Stimulated activated naive CD4-positive, alpha-beta T cell (primary cell): ENCODE measurements at places on chromosomes 5 and 9.
A peak's percentile ranks its signal among the peaks of the same experiment; 100 is the strongest.

GRCh38 chr9:8329561-8330283, 530.1 kb upstream of the DMAC1 start:
- DNase-seq = no peak

GRCh38 chr5:997001-997474, 11.6 kb upstream of the NKD2 start:
- no peak for DNase-seq

DNA sequence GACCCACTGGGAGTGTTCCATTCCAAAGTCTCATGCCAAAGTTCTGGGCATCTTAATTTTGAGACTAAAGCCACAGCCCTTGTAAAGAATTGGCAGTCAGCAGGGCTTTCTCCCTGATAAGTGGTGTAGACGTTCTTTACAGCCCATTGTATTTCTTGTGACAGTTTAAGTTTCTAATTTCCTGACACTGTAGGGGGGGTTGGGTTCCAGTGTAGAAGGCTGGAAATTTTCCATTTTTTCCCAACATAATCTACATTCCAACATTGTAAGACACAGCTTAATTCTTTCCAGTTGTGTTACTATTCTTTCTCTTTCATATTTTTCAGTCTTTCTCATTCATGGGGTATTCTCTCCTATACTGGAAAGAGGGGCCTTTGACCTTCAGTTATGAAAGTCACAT, 121.1 kb downstream of the FBXL7 start:
- DNase-seq = no peak

DNA sequence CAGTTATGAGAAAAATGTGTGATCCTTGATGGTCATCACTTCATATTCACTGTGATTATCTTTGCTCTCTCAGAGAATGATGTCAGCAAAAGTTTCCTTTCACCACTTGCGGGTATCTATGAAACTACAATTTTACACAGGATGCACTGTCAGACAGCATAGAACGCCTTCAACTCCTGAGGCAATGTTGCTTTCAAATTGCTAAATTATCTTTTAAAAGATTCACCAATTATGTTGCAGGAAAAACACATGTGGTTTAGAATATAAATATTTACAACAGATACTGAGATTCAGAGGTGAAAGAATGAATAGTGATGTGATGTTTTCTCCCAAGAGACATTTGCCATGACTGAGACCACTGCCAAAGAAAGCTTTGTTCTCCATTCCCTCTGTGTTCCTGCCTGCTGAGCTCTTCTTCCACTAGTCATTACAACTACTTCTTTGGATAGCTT, 879.8 kb upstream of the DMAC1 start:
- DNase-seq = no peak

DNA sequence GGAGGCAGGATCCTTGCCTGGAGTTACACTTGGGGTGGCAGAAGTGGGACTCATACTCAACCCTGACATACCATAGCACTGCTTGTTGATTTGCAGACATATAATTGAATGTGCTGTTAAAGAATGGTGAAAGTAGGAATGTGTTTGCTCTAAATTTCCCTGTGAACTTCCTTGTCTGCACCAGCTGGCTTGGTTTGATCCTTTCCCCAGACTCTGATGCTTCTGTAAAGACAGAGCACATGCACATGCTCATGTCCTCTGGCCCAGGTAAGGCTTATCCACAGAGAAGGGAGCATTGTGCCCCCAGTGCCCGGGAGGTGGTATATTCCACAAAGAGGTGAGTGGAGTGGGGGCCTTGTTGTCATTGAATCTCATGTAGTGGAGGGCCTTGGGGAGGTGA, 138.0 kb upstream of the STC2 start:
- no peak for DNase-seq

DNA sequence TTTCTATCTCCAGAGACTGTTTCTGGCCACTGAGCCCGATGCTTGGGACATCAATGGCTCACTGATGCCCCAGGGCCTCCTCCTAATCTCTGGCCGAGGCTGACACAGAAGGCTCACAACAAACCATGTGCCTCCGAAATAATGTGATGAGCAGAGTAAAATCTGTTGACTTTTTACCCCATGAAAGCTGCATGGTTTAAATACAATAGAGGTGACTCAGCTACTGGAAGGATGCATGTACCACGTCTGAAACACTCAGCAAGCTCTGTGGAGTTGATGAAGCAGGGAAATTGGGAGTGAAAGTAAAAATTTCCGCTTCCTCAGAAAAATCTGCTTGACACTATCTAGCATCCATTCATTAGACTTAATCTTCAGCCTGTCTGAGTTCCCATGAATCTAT, 111.1 kb upstream of the EQTN start:
- no peak for DNase-seq

DNA sequence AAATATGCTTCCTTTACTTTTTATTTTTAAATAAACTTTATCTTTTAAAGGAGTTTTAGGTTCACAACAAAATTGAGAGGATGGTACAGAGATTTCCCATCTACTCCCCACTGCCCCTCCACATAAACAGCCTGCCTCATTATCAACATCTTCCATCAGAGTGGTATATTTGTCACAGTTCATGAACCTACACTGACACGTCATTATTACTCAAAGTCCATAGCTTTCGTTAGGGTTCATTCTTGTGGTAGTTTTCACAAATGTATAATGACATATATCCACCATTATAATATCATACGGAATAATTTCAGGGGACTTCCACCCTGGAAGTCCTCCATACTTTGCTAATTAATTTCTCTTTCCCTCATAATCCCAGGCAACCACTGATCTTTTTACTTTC, 204.9 kb downstream of the SMARCA2 start:
- DNase-seq = no peak

GRCh38 chr9:136122425-136123383, 4.0 kb upstream of the TMEM250 start:
- DNase-seq = peak; percentile 67

DNA sequence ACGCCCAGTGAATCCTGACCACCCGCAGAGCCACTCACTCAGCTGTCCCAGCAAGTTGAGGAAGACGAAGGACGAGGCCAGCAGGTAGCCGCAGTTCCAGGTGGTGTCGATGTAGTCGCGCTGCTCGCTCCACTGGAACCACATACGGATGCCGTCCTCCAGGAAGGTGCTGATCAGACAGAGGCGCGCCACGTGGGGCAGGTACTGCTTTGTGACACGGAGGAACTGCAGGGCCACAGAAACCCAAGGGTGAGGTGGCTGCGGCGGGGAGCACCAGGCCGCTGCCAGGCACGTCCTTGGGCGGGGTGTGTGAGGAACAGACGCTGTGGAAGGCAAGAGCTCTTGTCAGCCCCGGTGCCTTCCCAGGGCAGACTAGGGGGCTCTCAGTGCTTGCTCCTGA, 8.6 kb downstream of the SURF4 start:
- DNase-seq = no peak

DNA sequence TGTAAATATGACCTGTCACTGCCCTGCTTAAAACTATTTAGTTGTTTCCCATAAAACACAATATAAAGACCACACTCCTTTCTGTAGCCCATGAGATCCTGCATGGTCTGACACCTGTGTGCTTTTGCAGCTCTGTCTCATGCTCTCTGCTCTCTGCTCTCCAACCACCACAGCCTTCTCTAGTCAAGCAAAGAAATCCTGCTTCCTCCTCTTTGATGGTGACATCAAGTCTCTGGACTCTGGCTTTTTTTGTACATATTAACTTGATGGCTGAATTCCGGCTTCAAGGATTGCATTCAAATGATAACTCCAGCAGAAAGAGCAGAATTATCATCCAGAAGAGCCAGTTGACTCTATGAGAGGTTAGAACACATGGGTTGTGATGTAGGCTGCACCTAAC, 58.2 kb downstream of the CHSY3 start:
- no peak for DNase-seq

- DNase-seq = no peak
Measured at GRCh38 chr9:112971415-112971814, 40.6 kb downstream of the ZNF883 start.

- DNase-seq = no peak
Measured at GRCh38 chr5:160846642-160847041, 5.4 kb downstream of the ATP10B start.

GRCh38 chr5:94470802-94471201, 147.6 kb downstream of the KIAA0825 start:
- no peak for DNase-seq

- DNase-seq = no peak
Measured at GRCh38 chr9:101601904-101602765, 7.4 kb upstream of the PPP3R2 start.

- DNase-seq = no peak
Measured at GRCh38 chr9:37035648-37036370, 1.7 kb upstream of the PAX5 start.

GRCh38 chr5:55039843-55040242, 15.8 kb downstream of the GZMK start:
- DNase-seq = no peak

DNA sequence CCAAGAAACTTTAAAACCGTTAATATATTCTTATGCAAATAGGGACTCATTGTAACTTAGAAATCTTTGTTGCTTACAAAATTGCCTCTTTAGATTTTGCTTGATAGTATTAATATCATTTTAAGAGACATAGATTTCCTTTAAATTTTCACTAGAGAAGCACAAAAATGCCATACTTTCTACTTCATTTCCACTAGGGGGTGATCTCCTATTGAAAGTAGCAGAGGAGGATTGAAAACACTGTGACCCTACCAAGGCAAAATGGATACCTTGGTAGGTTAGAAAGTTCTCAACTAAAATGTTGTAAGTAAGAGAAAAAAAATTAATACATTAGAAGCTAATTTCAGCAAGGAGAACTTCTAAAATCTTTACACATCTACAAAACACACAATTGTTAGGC, 204.9 kb downstream of the CHSY3 start:
- no peak for DNase-seq

GRCh38 chr9:94479757-94480156, 75.1 kb upstream of the PCAT7 start:
- no peak for DNase-seq

- DNase-seq = no peak
Measured at GRCh38 chr9:92141144-92142129, 26.2 kb upstream of the SPTLC1 start.

- no peak for DNase-seq
Measured at GRCh38 chr5:40720069-40720468, 35.7 kb downstream of the TTC33 start.

DNA sequence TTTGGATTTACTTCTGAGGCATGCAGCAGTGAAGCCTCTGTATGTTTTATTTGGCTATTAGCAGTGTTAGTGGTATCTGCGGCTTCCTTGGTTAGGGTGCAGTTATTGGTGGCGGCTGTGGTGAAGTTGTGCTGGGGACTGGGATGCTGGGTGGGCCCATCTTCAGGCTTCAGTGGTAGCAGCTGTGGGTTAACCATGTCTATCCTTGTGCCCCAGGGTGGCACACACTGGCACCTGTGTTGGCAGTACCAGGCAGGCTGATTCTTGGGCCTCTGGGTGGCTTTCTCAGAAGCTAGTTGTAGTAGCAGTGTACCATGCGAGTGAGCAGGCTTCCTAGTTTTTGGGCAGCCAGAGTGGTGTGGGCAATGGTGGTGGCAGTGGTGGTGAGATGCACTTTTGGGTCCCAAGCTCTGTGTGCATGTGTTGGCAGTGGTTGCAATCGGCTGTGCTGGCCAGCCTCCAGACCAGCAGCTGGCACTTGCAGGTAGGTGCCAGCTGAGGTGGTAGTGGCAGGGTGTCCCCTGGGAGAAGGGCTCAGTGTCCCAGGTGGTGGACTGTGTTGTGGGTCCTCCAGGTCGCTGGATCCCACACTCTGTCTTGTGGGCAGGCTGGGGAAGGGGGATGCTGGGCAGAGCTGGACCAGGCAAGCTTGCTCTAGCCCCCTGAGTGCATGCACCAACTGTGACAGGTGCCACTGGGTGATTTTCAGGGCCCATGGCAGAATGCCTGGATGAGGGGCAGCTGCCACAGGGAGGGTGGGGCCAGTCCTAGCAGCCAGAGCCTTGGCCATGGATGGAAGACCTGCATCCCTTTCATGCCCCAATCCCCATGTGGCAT, 13.6 kb downstream of the AHRR start:
- no peak for DNase-seq

GRCh38 chr5:75656311-75657003, 45.2 kb downstream of the ANKDD1B start:
- DNase-seq = no peak

- no peak for DNase-seq
Measured at GRCh38 chr5:140319833-140320232, 16.9 kb upstream of the PFDN1 start.

DNA sequence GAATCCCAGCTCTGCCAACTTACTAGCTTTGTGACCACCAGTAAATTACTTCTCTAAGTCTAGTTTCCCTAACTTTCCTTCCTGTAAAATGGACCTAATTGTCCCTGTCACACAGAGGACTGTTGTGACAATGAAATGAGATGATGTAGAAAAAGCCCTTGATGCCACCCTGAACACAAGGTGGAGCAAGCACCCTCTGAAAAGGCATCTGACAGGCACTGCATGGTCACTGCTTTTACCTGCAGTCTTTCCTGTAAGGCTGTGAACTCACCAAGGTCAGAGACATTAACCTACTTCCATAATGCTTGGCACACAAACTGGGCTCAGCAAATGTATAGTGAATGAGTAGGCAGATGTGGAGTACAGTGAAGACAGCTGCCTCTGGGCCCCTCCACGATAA, 6.1 kb downstream of the SLC31A2 start:
- DNase-seq = no peak

DNA sequence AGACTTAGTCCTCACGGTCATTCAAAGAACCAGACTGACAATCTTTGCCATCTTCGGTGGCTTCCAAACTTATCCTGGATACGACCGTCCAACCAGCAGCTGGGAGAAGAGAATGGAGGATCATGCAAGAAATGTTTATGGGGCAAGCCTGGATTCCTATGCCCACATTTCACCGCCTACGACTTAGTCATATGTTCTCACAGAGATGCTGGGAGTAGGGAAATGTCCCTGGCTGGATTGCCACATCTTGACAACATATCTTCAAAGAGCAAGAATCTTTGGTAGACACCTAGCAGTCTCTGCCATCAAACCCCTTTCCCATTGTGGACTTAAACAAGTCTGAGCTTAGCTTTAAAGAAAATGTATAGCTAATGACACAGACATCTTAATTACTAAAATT, 5.0 kb downstream of the MED7 start:
- no peak for DNase-seq

- DNase-seq = no peak
Measured at GRCh38 chr9:70479880-70480291, 65.4 kb upstream of the KLF9 start.

- DNase-seq = peak; percentile 39
Measured at GRCh38 chr5:54440456-54440893, 15.0 kb upstream of the HSPB3 start.

DNA sequence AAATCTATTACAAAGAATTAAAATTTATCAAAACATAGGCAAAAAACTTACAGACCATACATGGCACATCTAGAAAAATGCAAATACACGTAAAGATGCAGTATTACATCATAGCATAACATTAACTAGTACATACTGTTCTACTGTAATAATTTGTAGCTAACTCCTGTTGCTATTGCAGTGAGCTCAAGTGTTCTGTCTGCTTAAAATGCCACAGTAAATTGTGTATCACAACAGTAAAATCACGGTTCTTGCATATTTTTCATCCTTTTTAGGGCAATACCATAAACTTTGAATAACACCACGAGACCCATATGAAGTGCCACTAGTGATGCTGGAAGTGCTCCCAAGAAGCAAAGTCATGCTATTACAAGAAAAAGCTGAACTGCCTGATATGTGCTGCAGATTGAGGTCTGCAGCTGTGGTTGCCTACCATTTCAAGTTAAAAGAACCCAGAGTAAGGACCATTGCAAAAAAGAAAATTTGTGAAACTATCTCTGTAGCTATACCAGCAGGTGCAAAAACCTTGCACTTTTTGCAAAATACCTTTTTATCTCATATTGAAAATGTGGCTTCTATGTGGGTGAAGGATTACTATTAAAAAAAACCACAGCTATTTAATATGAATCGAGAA, 14.2 kb downstream of the HOMER1 start:
- DNase-seq = no peak
